ENCODE measurements at places on chromosomes 3 and 15.

DNA sequence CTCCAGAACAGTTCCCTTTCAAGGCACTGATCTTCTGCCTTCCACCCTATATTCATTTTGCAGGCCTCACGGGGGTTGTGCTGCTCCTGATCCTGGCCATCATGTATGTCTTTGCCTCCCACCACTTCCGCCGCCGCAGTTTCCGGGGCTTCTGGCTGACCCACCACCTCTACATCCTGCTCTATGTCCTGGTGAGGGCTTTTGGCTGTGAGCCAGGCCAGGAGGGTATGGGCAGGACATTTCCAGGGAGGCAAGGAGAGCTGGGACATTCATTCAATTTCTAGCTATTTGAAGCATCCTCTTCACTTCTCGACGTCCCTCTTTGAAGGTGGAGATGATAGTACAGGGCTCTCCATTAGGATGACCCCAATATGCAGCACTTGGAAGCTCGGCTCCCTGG is 25.9 kb downstream of the DUOX1 start:
- DNase-seq, result no peak

- peak; percentile 23 for DNase-seq
Measured at GRCh38 chr3:94525043-94525442, 462.2 kb downstream of the NSUN3 start.

GRCh38 chr15:29065571-29065970 is 179.8 kb downstream of the APBA2 start:
- no peak for DNase-seq

GRCh38 chr3:111819927-111820326 is 39.1 kb upstream of the PHLDB2 start:
- no peak for DNase-seq

DNA sequence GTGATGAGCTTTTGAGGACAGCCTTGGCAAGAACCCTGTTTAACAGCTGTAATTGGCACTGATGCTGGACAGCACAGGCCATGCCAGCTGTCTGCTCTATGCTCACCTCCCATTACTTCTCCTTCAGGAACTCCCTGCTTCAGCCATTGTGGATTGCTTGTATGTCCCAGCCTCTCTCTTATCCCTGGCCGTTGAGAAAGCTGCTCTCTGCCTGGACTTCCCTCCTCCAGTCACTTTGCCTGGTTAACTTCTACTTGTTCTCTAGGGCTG is 444.5 kb downstream of the EPHB1 start:
- DNase-seq, result no peak

- no peak for DNase-seq
Measured at GRCh38 chr15:32871883-32872282, 154.1 kb downstream of the GREM1 start.

- no peak for DNase-seq
Measured at GRCh38 chr15:60093273-60094067, 89.4 kb downstream of the FOXB1 start.

DNA sequence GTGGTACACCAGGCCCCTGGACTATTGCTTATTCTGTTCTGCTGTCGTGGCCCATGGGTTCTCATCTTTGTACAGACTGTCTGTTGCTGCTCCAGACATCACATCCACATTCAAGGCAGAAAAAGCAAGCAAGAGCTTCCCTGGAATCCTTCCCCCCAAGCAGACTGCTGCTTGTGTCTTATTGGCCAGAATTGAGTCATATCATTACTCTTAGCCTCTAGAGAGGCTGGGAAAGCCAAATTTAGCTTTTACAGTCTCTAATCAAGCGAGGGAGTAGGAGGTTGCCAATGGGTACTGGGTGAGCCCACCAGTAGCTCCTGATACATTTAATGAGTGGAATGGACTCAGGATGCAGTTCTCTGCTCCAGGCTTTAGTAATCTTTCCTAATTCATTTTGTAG is 39.4 kb downstream of the RAB6B start:
- DNase-seq, result peak; percentile 23

DNA sequence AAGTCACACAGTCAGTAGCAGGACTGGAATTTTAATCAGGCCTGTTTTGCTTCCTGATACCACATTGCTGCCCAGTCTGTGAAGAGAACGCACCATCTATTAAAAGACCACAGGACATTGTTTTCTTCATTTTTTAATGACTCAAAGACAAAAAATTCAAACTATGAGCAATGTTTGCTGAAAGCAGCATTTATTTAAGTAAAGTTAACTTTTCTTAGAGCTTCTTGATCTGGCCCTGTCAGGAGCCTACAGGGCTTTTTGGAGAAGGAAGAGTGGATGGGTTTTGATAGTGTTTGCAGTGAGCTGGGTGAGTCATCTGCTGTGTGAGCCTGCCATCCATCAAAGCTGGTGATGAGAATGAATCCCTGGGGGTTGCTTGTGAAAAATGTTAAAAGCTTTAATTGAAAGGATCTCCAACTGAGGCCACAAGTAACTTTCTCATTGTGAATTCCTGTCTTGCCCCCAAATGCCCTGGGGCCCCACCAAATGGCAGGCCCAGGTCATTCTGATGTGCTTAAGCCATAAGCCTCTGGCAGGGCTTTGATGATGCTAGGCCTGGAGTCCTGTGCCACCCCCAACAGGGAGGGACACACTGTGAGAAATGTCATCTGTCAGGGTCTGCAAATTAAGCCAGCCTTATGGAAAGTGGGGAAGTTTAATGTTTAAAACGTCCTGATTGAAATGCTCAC is 136.2 kb upstream of the PFN2 start:
- DNase-seq, result peak; percentile 95

DNA sequence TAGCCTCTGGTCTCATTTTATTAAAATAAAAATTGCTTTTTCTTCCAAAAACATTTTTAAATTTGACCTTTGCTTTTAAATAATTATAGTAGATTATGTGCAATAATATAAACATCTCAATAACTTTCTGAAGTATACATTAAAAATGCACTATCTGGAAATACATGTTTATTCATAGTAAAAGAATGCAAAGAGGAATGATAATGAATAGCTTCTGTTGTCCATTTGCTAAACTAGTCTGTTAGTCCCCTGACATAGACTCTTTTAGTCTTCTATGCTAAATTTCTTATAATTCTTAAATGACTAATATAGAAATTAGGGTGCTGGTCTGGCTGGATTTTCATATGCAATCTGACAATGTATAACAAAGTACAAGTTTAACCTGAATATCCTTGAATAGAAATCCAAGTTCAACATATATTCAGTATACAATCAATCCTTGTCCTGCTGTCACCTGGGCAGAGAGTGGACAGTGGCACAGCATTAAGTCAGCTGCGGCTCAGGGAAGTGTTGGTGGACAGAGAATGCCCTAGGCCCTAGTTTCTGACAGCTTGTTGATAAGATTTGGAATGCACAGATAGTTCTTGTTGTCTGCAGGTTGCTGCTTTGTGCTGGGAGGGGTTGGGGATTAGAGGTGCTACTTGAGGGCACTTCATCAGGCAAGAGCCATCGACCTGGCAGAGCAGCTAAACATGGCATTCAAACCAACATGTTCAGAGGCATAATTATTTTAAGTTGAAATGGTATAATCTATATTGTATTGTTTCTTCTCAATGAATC is 161.7 kb downstream of the MBNL1 start:
- DNase-seq, result no peak

GRCh38 chr3:175336406-175337133 is 477.4 kb downstream of the NAALADL2 start:
- DNase-seq, result no peak

GRCh38 chr3:197541756-197542539 is 13.8 kb downstream of the BDH1 start:
- DNase-seq, result no peak

DNA sequence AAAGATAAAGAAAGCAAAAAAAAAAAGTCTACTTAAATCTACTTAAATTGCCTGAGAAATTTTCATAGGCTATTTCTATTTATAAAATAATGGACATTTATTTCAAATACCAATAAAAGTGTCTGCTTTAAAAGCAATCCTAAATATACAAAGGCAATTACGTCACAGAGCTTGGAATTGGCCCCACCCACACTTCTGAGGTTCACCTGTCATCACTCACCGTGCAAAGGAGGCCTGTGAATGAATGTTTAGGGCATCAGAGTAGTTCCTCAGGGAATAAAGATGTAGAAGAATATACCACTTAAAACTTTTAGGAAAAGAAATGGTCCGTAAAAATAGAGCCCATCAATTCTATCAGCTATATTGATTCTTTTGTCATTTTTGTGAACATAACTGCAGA is 621.8 kb downstream of the ROBO1 start:
- no peak for DNase-seq

GRCh38 chr15:44769521-44769920 is 33.2 kb downstream of the TRIM69 start:
- no peak for DNase-seq

- peak; percentile 41 for DNase-seq
Measured at GRCh38 chr3:17891139-17891856, 148.9 kb upstream of the TBC1D5 start.

- DNase-seq, result no peak
Measured at GRCh38 chr15:101135532-101136166, 116.2 kb downstream of the CHSY1 start.

DNA sequence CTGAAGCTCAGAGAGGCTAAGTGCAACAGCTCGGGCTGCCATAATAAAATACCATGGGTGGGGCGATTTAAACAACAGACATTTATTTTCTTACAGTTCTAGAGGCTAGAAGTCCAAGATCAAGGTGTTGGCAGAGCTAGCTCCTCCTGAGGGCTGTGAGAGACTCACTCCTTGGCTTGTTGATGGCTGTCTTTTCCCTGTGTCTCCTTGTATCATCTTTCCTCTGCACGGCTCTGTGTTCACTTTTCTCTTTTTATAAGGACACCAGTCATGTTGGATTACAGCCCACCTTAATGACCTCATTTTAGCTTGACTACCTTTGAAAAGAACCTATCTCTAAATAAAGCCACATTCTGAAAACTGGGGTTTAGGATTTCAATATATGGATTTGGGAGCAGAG is 129.7 kb downstream of the RPL22L1 start:
- no peak for DNase-seq

DNA sequence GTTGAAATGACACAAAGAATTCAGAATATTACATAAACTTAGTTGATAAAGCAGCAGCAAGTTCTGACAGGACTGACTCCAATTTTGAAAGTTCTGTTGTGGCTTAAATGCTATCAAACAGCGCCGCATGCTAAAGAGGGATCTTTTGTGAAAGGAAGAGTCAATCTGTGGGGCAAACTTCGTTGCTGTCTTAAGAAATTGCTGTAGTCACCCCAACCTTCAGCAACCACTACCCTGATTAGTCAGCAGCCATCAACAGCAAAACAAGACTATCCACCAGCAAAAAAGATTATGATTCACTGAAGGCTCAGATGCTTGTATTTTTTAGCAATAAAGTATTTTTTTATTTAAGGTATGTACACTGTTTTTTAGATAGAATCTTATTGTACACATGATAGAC is 14.2 kb downstream of the CRBN start:
- no peak for DNase-seq

GRCh38 chr3:157520485-157521150 is 17.4 kb upstream of the VEPH1 start:
- DNase-seq, result peak; percentile 74

GRCh38 chr3:5644773-5645670 is 457.5 kb downstream of the EDEM1 start:
- no peak for DNase-seq

GRCh38 chr3:128524374-128525299 is 31.6 kb upstream of the GATA2 start:
- DNase-seq, result no peak

- DNase-seq, result no peak
Measured at GRCh38 chr3:108408883-108409799, 101.3 kb downstream of the MYH15 start.

- DNase-seq, result peak; percentile 76
Measured at GRCh38 chr15:93030430-93031102, 58.4 kb downstream of the RGMA start.

GRCh38 chr15:86988033-86988432 is 908.4 kb downstream of the AGBL1 start:
- DNase-seq, result no peak

DNA sequence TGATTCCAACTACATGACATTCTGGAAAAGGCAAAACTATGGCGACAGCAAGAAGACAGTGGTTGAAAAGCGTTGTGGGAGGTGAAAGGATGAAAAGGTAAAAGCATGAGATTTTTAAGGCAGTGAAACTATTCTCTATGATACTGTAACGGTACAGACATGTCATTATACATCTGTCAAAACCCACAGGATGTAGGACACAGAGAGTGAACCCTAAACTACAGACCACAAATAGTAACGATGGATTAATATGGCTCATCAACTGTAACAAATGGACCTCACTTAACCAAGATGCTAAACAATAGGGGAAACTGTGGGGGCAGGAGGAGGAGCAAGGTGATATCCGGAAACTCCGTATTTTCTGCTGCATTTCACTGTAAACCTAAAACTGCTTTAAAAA is 39.1 kb downstream of the MYO9A start:
- no peak for DNase-seq

DNA sequence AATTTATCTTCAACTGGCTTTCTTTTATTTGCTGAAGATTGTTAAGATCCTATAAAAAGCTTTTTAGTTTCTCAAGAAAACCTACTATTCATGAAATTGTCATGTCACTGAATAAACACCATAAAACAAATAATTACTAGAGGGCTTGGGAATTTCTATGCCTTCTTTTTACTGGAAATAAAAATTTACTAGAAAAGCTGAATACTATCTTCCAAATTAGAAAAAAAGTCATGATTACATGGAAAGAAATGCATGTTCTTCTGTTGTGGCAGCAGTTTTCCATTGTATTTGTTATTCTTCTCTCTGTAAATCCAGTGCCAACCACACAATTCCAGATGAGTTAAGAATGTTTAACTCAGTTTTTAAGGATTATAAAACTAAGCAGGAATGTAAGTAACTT is 153.8 kb downstream of the RAP2B start:
- peak; percentile 74 for DNase-seq

GRCh38 chr15:55685286-55685685 is 57.7 kb downstream of the PRTG start:
- peak; percentile 75 for DNase-seq

DNA sequence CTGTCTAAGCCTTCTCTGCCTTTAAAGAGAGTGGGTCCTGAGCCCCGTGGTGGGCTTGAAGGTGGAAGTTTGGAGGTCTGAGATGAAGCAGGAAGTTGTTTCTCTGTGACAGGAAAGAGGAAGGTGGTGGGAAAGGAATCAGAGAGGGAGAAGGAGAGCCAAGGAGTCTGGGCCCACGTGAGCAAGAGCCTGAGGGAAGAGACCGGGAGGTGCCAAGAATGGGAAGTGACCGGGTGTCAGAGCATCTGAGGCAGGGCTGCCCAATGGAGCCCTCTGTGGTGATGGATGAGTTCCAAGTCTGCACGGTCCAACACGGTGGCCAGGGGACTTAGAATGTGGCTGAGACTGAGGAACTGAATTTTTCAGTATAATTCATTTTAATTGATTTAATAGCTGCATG is 24.6 kb downstream of the ALDH1L1 start:
- no peak for DNase-seq

DNA sequence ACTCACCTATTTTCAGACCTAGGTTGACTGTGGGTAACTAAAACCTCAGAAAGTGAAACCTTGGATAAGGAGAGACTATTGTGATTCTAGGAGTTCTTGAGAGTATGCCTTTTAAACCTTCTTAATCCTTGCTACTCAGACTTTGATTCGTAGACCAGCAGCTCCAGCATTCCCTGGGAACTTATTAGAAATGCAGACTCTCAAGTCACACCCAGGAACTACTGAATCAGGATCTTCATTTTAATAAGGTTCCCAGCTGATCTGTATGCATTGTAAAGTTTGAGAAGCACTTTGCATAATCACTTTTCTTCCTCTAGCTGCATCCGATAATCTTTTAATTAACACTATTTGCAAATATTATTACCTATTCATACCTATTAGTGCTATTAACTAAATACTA is 480.3 kb upstream of the KCNMB2 start:
- DNase-seq, result no peak

Data from fibroblast of the aortic adventitia (primary cell).